Effector memory CD8-positive, alpha-beta T cell (primary cell): ENCODE measurements at places on chromosomes 11 and 22.

DNA sequence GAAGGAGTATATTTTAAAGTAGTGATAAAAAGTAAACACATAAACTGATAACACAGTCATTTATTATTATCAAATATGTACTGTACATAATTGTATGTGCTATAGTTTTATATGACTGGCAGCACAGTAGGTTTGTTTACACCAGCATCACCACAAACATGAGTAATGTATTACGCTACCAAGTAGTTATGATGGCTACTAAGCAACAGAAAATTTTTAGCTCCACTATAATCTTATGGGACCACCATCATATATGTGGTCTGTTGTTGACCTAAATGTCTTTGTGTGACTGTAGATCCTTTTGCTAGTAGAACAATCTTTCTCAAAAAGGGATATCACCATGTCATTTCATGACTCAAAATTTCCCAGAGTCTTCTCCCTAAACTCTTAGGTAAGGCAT is 93.5 kb downstream of the LARGE2 start:
- no peak for DNase-seq

- no peak for DNase-seq
These were observed 18.3 kb downstream of the MS4A6A start for GRCh38 chr11:60164550-60165075.

DNA sequence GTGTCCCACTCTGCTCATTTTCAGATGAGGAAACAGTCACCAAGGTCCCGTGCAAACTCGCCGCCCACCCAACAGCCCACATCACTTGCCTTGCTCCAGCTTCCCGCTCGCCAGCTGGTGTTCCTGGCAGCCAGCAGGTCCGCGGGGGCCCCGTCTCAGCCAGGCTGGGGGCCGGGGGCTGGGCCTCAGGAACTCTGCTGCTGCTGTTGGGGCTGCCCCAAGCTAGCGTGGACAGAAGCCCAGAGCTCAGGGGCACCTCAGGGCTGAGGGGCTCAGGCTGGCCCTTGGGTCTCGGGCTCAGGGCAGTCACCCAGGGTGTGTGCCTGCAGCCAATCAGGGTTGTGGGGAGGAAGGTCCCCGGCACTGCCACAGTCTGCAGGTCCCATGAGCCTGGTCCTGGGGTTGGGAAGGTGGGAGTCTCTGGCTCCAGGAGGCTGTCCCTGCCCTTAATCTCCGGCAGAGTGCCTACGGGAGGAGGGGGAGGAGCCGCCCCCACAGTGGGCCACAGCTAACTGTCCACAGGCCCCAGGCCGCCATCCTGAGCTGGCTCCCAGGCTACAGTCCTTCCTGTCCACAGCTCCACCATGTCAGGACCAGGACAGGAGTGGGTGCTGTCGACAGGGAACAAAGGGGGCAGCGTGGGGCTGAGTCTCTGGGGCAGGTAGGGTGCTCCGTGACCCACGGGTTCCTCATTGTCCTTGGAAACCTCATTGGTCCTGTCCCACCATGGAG is 65.2 kb downstream of the ARFGAP3 start:
- DNase-seq, result no peak

DNA sequence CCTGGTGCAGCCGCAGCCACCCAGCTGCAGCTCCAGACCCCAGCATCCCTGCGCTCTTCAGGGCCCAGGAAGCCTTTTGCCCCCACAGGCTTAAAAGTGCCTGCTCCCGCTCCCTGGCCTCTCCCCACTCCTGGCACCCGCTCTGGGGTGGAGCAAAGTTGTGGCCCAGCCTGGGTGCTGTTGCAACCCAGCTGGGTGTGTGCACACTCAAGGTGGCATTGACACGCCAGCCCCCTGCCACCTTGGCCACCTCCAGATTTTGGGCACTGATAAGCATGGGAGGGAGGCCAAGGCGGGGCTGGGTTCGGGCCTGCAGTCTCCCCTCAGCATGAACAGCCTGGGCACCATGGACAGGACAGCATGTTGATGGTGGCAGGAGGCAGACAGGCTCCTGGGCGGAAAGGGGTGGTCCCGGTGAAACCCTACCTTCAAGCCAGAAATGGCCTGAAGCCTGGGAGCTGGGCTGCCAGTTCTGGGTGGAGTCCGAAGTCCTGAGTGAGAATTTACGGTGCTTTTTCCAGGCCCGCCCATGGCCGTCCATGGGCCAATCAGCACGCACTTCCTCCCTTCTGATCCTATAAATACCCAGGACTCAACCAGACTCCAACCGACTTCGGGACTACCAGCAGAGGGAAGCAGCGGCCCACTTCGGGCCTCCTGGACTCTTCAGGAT is 23.6 kb upstream of the RNASEH2C start:
- no peak for DNase-seq

- no peak for DNase-seq
These were observed 37.1 kb upstream of the OR8B8 start for GRCh38 chr11:124482362-124483147.

- DNase-seq, result no peak
These were observed 368.5 kb downstream of the INSC start for GRCh38 chr11:15483205-15483604.

- no peak for DNase-seq
These were observed 22.4 kb upstream of the APOBEC3A start for GRCh38 chr22:38935023-38935422.

DNA sequence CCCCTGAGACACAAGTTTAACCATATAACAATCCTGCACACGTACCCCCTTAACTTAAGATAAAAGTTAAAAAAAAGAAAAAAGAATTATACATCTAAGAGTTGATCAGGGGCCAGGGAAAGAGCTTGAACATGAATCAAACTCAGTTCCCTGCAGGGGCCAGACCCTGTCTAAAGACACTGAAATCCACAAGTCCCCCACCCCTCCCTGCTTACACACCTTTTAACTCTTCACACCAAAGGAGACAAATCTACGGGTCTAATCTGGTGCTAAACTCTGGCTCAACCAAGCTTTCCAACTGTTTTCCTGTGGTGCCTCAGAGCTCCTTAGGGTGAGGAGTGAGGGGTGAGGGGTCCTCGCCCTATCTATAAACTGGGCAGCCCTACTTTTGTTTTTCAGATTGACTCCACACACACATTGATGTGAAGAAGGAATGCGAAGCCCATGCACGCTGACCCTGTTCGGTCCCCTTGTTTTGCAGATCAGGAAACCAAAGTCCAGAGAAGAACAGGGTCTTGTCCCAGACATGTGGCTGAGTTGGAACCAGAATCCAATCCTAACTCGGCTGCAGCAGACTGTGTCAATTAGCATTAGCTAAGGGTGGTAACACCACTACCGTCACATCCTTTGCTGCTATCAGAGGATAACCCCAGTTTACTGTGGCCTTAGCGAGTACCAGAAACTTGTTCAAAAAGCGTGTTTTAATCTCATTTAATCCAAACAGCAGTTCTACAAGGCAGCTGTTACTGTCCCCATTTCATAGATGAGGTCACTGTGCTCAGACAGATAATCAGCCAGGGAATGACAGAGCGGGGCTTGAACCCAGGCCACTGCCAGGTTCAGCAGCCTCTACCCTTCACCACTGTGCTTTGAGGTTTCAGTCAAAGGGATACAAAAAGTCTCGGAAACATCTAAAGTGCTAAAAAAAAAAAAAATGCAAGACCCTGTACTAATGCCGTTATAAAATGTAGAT is 145.2 kb upstream of the SYT13 start:
- DNase-seq, result no peak

DNA sequence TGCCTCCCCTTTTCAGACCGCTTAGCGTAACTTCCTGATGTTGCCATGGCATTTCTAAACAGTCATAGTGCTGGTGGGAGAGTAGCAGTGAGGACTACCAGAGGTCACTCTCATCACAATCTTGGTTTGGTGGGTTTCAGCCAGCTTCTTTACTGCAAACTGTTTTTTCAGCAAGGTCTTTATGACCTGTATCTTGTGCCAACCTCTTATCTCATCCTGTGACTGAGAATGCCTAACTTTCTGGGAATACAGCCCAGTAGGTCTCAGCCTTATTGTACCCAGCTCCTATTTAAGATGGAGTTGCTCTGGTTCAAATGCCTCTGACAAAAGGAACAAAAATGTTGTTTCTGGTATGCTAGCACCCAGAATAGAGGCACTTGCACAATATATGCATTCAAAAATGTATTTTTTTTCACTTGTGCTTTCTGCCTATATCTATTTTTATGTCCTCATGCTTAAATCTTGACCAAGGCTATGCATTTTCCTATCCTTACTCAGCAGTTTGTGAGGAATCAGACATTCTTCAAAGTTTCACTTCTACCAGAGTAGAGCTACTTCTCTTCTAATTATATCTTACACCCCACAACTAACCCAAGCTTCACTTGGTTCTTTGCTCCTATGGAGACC is 16.1 kb upstream of the OR51M1 start:
- DNase-seq, result no peak

DNA sequence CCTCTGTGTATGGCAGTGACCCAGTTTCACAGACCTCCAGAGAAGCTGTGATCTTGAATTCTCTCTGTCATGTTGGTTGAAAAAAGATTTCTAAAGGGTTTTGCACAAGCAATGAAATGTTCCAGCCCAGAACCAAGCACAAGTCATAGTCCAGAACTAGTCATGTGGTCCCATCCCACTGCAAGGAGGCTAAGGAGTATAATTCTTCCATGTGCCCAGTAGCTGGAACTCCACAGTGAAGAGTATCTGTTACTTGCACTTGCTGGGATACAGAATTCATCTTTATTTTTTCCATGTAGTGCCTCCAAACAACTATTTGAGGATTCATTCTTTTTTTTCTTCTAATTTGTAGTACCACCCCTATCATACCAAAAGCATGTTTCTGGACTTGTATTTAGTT is 9.9 kb upstream of the MMP8 start:
- no peak for DNase-seq

DNA sequence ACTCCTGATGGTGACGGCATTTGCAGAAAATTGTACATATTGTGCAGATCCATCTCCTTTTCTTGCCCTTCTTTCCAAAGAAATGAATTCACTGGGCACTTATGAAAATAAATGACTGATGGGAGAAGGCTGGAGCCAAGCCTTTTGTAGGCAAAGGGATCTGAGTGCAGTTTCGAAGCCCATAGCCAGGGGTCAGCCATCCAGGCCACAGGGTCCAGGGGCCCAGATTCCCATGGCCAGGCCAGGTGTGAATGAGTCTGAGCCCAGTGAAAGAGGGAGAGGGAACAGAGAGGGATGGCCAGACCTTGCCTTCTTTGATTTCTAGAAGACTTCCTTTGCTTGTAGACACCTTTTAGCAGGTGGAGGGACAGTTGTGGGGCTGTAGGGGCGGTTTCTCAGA is 209.1 kb downstream of the KIRREL3 start:
- DNase-seq, result no peak

DNA sequence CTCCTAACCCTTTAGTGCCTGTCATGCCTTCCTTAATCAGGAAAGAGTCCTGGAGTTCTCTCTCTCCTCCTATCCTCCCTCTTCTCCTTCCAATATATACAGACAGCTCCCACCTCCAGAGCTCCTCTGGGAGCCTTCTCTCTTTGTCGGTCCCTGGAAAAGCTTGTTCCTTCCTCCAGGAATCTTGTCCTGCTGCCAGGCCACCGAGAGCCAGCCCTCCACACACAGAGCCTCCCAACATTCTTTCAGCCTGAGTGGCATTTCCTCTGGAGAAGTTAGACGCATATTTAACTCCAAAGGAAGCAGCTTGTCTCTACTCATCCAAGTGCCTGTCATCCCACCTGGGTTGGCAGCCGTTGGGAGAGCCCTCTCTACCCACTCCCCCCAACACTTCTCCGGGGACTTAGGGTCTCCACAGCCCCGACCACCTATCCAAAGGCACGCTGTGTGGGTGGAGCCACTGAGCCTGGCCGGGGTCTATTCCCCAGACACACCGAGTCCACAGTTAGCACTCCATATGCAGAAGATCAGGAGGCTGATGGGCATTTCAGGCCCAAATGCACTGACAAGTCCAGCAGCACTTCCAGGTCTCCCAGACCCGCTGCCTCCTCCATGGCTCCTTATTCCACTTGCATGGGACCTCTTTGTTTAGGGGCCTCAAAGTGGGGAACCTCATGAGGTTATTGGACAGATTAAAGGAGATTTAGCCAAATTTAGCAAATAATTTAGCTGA is 31.1 kb downstream of the DKK3 start:
- no peak for DNase-seq

DNA sequence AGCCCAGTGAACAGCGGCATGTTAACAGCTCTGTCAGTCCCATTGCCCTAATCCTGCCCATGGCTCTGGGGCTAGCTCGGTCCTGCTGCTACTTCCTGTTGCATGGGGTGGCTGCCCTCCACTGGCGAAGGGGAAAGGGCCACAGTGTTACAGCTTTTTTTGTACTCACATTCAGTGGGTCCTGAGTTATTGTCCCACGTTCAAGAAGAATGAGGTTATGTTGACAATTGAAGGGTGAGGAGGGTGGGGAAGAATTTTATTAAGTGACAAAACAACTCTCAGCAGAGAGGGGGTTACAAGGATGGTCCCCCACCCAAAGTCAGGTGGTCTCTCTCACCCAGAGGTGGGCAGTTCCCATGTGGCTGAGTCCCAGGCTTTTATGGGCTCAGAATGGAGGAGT is 17.7 kb upstream of the MS4A7 start:
- no peak for DNase-seq

GRCh38 chr11:285021-285893 is 3.7 kb upstream of the PGGHG start:
- DNase-seq, result no peak

DNA sequence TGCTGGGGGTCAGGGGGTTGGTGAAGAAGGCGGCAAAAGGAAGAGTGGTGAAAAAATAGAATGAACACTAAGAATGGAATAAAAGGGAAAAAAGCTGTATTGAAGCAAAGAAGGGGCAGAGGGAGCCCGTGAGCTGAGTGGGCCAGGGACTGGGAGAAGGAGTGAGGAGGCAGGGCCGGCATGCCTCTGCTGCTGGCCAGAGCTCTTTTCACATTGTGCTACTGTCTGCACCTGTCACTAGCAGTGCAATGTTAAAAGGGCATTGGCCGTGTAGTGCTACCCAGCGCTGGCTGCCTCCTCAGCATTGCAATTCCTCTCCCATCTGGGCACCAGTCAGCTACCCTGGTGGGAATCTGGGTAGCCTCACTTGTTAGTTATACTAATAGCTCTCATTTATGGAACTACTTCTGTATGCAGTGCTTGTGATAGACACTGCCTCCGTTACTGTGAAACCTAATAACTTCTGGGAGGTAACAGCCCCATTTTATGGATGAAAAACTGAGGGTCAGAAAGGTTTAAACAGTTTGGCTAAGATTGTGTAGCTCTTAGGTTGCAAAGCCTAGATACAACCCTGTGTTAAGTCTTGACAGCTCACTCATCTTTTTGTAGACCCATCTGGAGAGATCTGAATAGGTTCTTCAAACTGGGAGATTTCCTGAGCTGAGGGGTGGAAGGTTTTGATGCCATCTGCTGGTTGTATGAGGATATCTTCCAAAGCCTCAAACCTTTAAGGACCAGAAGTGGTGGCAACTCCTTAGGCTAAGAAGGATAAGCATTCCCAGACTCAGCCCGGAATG is 8.5 kb downstream of the YPEL4 start:
- no peak for DNase-seq
